ENCODE measurements at places on chromosomes 1 and 21. TPM values are rescaled to one million over a fixed set of nuclear protein-coding genes. Genes with fewer than 3 reads are reported as not detected.

TMPRSS2 gene
- not detected for total RNA-seq

SPTA1 gene
- 0.48 TPM for total RNA-seq

TNFRSF14 gene
- total RNA-seq, result 40.9 TPM

CHIA gene
- total RNA-seq, result not detected

DNA sequence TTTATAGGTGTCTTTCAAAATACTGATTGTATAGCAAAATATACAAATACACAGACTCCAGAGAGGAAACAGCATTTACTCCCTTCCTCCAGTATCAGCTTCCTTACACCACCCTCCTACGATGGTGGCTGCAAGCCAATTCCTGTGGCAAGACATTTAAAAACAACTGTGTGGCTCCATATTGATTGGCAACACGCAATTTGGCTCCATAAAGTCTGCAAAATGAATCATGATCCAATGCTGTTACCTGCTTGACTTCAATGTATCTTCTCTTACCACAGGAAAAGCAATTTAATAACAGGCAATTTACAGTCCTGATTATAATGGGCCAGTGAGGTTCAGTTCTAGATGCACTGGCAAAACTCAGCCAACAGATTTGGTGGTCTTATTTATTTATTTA, 19.7 kb upstream of the ATP6V1G3 start:
- no peak overlapping the region for H3K4me3 ChIP-seq
- H3K4me1 ChIP-seq, result peaks cover 17% of the 10 kb centered on the region
- peak; percentile 77 for DNase-seq

DNA sequence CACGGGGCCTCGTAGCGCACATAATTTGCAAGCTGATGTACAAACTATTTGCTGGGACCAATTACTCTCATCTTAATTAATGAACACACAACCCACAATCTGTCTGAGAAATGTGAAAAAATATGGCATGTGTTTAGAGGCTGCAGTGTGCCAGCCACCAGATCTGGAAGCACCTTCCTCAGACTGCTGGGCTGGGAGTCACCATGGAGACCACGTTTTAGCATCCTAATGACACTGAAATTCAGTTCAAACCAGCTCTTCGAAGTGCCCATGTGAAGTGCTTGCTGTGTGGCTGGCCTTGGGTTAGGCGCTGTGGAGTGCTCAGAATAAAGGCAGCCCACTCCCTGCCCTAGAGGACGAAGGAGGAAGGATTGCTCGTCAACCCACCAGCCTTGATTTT, 482.4 kb downstream of the OMA1 start:
- no peak overlapping the region for H3K4me3 ChIP-seq
- H3K27ac ChIP-seq, result no peak overlapping the region
- no peaks in the 10 kb centered on the region for H3K4me1 ChIP-seq
